CD4-positive, alpha-beta T cell treated with Interleukin-1 beta for 1 hour (primary cell): ENCODE measurements at places on chromosomes 16 and 17.

- DNase-seq, result no peak
These were observed 23.6 kb downstream of the C16orf87 start for GRCh38 chr16:46807336-46807735.

DNA sequence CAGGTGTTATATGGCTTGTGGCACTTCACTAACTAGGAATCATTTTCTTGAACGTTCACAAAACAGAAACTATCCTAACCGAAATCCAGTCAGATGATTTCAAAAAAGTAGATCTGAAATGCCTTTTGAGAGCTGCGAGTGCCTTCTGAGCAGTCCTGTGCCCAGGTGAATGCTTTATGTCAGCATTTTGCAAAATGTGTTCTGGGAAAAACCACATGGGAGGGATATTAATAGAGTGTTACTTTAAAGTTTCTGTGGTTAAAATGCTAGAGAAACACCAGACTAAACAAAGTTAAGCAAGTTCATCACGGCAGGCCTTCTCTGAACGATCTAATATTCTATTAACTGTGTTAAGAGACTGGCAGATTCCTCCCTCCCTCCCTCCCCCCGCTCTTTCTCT is 15.8 kb upstream of the RGS9 start:
- no peak for DNase-seq

- no peak for DNase-seq
These were observed 124.9 kb upstream of the HSBP1 start for GRCh38 chr16:83682868-83683235.

GRCh38 chr16:11180489-11180888 is 75.5 kb downstream of the SOCS1 start:
- no peak for DNase-seq

GRCh38 chr17:51407576-51407975 is 147.2 kb downstream of the UTP18 start:
- no peak for DNase-seq

- DNase-seq, result no peak
These were observed 129.3 kb upstream of the AXIN2 start for GRCh38 chr17:65690626-65691310.

- no peak for DNase-seq
These were observed 67.8 kb upstream of the SOX9 start for GRCh38 chr17:72053036-72053435.

- DNase-seq, result no peak
These were observed 993 bp upstream of the ANKRD11 start for GRCh38 chr16:89491238-89491869.
